ENCODE measurements at places on chromosomes 2 and 18.

DNA sequence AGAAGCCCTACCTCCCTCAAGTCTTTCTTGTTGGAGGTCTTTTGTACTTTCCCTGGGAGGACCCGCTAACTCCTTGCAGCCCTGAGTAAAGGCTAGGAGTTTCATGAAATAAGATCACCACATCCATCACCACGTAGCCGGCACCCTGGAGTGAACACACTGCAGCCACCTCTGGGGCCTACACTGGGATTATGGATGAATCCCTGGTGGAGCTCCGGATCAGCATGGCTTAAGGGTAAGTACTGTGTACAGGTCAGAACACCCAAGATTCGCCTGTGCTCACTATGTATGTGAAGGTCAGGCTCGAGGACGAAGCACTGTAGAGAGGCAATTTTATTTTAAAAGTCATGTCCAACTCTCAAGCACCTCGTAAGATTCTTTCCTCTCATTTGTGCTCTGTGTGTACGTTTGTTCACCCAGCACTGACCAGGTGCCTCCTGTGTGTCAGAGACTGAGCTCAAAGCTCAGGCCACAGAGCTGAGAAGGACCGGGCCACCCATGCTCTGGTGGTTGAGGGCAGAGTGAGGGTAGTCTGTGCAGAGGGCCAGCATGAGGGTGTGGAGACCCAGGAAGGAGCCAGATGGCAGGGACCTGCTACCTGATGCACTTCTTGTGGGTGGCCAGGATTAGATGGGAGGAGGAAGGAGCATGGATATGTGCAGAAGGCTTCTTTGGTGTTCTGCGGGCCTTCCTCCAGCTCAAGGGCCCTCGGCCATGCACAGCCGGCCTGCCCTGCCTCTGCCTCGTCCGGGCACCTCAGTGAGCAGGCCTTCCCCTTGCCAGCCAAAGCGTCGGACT, 66.7 kb upstream of the TFCP2L1 start:
- no peak for DNase-seq

GRCh38 chr18:44912740-44913478, 232.2 kb downstream of the SETBP1 start:
- DNase-seq, result no peak

DNA sequence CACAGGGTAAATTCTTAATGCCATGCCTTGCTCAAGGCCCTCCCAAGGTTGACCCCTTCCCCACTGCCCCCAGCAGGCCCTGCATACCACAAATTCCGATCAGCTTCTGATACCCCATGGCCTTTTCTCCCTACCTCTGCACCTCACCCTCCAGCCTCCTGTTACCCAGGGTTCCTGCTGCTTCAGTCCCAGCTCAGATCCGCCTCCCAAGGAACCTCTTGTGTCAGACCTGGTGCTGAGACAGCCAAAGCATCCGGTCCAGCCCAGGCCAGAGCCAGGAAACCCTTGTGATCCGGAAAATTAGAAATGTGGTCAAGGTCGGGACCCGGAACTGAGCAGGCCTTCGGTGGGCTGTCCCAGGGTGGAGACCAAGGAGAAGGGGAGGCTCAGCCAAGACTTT, 231.3 kb downstream of the BCL2 start:
- DNase-seq, result no peak

DNA sequence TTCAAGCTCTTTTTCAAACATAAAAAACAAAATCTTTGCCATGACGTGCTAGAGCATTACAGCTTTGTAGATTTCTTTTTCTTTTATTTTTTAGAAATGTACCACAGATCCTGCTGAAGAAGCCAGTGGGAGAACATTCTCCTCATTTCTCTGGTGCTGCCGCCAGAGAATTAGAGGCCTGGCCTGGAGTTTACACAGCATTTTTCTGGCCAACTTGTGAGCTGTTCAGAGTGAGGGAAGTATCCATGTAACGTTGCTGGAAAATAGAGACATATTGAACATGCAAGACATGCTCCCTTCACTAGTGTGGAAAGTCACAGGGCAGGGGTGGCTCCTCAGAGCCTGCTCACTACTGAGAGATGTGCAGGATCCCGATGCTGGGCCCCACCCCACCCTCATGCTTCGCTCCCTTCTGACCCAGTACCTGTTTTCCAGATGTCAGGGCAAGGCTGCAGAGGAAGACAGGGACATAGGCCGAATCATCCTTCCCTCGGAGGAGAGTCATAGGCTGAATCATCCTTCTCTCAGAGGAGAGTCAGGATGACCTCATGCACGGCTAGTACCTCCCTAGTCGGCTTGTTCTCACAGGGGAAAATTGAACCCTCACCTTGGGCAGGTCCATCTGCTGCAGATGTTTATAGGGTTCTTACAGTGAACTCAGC, 298.5 kb downstream of the INSIG2 start:
- DNase-seq, result no peak
